Stimulated activated CD4-positive, alpha-beta T cell treated with anti-CD3 and anti-CD28 coated beads, Interleukin-15, amount 100 ng/mL, for 1 hour (primary cell): ENCODE measurements at places on chromosomes 13 and 19.

- no peak for DNase-seq
These were observed 44.4 kb downstream of the ELF1 start for GRCh38 chr13:40974460-40975407.

DNA sequence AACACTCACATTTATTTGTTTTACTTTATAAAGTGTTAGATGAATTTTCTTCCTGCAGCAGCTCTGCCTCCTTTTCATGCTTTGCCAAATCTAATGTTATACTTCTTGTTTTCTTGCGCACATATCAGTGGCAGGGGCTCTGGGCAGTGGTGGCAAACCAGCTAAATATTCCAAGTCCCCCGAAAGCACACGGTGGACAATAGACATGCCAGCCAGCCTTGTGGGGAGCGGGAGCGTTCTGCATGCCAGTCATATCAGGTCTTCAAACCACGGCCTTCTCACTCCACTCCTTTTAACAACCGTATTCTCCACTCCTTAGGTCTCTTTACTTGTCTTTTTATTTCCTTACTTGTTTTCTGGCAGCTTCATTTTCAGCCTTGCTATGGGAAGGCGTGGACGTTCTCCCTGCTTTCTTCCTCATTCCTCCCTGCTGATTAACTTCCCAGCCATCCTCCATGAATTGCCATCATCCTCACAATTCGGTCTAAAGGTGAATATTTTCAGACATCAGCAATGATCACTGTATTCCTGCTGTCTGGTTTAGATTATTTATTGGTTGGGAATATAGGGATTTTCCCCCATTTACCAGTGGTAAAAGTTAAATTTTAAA is 77.1 kb upstream of the WASF3 start:
- no peak for DNase-seq

- DNase-seq = no peak
These were observed 72.1 kb downstream of the KLF12 start for GRCh38 chr13:74061926-74062595.

DNA sequence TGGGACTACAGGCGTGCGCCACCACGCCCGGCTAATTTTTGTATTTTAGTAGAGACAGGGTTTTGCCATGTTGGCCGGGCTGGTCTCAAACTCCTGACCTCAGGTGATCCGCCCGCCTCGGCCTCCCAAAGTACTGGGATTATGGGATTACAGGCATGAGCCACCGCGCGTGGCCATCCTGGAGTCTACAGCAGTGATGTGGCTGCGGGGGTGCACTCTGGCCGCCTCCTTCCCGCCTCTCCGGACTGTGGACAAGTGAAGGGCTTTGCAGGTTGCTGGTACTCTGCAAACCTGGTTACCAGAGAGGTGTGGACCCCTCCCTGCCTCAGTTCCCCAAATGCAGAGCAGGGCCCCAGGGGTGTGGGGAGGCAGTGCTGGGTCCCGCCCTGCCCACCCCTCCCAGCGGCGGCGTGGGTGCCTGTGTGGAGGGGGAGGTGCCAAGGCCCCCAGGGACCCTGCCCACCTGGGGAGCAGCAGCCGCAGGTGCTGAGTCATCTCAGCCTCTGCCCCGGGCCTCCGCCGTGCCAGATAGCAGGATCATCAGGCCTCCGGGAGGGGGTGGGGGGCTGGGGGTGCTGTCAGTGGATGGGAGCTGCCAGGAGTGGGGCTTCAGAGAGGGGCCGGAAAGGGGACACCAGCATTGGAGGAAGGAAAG is 23.1 kb downstream of the ARID3A start:
- no peak for DNase-seq

GRCh38 chr13:104270731-104271130 is 1204.5 kb upstream of the SLC10A2 start:
- DNase-seq = no peak

DNA sequence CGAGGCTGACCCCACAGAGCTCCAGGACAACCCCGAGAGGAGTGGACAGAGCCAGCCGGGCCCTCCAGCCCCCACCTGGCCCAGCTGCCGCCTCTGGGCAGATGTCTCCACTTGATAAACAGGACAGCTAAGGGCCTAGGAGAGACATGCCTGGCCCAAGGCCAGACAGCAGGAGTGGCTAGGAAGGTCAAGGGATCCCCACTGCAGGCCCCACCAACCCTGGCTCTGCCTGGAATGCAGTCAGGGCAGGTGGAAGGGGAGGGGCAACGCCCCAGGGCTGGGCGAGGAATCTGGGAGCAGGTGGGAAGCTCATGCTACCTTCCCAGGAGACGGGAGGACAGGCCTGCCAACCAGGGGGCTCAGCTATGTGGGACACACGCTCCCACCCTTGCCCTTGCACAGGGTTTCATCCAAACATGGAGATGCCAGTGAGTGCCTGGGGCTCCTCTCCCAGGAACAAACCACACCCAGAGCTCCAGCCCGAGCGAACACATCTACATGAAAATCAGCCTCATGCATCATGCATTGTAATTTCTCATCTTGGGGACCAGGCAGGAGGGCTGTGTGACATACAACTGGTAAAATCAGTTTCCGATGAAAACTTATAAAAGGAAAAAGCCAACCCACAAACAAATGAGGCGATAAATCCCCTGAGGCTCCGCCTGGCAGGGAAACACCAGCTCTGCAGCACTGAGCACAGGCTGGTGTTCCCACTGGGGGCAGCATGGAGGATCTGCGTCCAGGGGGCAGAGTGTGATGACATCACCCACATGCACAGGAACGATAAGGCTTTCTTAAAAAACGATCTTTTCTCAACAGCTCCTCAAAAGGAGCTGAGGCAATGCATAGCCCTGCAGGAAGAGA is 25.0 kb downstream of the SH3GL1 start:
- DNase-seq = no peak

DNA sequence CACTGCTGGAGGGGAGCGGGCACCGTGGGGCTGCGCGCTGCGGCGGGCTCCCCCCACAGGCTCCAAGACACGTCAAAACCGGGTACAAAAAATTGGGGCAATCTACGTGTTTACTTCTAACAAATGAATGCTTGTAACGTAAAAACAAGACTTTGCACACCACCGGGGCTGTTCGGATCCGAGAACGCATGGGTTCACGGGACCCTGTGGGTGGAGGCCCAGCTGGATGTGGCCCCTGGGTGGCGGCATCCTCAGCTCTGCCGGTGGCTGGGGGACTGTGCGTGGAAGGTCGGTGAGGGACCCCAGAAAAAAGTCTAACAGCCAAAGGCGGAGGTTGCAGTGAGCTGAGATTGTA is 10.3 kb upstream of the SLC7A10 start:
- DNase-seq = no peak

DNA sequence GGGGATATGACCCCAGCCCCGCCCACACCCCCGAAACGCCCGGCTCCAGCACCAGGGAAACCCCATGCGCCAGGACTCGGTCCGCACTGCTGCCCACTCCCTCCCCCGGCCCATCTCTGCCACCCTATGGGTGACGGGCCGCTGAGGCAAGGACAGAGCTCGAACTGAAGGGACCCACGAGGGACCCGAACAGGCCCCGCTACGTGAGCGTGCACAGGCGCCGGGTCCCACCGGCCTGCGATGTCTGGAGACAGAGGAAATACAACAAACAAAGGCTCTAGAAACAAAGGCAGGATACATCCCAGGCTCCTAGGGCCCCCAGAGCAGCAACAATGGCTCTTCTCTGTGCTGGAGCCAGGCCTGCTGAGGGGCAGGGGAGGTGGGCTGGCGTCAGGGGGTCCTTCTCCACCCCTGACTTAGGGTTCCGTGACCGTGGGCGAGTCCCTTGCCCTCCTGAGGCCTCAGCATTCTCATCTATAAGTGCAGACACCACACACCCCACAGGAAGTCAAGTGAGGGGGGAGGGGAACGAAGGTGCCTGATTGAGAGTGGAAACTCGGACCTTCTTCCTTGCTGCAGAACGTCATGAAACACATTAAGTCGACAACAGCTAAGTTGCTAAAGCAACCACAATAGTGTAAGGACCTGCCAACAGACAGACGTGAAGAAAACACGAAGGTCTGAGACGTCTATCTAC is 3.1 kb downstream of the ABHD17A start:
- peak; percentile 63 for DNase-seq

GRCh38 chr13:33710924-33711323 is 107.0 kb upstream of the RFC3 start:
- no peak for DNase-seq

GRCh38 chr13:108315273-108315672 is 45.8 kb downstream of the TNFSF13B start:
- DNase-seq = no peak

GRCh38 chr13:28140433-28141125 is 2.2 kb downstream of the PAN3 start:
- DNase-seq = no peak

- DNase-seq = no peak
These were observed at the start of gene MIDN for GRCh38 chr19:1248139-1248785. Gene MIDN, plus strand, starts transcription at chr19:1248583. Its CDS starts 1,714 bp downstream, at chr19:1250297.

- DNase-seq = no peak
These were observed 12.6 kb downstream of the ZNF888 start for GRCh38 chr19:52910648-52911047.

- DNase-seq = no peak
These were observed 86.5 kb downstream of the RFC3 start for GRCh38 chr13:33904431-33904830.

GRCh38 chr19:43337737-43338136 is 15.7 kb upstream of the CD177 start:
- no peak for DNase-seq

GRCh38 chr13:107034236-107034872 is 466.4 kb upstream of the ARGLU1 start:
- no peak for DNase-seq

DNA sequence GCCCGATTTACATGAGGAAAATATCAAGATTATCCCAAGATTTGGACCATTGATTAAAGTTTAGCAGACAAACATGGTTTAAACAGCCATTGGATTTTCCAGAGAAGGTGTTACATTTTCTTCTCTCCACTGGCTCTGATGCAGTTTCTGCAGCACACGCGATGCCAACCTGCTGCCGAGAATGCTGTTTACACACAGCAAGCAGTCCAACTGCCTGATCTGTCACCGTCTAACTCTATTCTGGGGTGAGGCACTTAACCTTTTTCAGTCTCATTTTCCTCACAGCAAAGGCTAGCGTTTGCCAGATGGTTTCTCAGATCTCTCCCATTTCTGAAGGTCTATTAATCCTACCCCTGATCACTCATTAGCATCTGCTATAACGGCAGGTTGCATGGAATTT is 763.5 kb upstream of the GPC6 start:
- DNase-seq = no peak

- DNase-seq = peak; percentile 79
These were observed 7.5 kb upstream of the LRFN1 start for GRCh38 chr19:39328046-39328705.

DNA sequence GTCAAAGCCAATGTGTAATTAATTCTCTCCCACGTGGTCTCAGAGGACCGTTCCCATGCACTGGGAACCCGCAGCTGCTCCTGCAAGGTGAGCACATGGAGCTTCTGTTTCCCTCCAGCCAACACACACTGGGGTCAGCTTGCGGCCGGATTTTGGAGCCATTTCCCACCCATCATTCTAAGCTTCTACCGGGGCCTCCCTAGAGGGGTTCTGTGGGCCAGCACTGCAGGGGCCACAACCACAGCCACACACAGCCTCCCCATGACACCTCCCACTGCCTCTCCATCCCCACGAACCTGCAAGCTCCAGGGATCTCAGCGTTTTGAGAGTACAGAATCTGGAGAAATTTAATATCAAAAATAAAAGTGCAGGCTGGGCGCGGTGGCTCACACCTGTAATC is 120.7 kb upstream of the SOX1 start:
- DNase-seq = no peak

GRCh38 chr13:35768073-35768472 is 291.6 kb upstream of the MAB21L1 start:
- DNase-seq = no peak

GRCh38 chr13:61286148-61286745 is 129.4 kb downstream of the PCDH20 start:
- no peak for DNase-seq

DNA sequence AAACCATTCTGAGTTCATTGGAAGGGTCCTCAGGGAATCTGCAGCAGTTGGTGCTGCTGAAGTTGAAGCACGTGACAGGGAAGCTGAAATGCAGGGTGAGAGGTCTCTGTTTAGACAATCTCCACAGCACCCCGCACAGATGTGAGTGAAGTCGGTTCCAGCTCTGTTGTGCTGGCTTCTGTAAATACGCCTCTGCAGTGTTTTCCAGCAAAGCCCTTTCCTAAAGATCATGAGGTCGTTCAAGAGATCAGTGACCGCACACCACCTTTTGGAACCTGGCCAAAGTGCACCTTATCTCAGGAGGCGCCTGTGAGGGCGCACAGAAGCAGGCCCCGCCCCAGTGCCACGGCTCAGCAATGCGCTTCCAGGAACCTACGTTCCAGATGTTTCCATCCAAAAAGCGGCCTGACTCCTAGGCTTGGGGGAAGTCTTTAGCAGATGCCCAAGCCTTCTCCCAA is 10.8 kb downstream of the CUL4A start:
- DNase-seq = no peak

DNA sequence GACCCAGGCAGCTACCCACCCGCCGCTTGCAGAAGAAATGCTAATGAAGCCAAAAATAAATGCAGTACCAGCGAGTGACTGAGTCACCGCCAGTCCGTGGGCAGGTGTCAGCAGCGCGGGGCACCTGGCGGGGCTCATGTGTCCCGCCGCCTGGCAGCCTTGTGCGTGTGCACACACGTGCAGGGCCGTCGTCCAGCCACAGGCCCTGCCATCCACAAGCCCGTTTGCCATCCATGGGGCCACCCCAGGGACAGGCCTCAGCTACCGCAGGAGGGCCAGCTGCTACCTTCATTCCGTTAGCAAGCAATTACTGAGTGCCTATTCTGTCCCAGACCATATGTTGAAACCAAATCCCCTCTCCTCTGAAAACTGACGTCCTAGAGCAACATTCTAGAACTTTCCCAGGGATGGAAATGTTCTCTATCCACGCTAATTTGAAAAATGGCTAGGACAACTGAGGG is 20.5 kb downstream of the NCAN start:
- DNase-seq = no peak

DNA sequence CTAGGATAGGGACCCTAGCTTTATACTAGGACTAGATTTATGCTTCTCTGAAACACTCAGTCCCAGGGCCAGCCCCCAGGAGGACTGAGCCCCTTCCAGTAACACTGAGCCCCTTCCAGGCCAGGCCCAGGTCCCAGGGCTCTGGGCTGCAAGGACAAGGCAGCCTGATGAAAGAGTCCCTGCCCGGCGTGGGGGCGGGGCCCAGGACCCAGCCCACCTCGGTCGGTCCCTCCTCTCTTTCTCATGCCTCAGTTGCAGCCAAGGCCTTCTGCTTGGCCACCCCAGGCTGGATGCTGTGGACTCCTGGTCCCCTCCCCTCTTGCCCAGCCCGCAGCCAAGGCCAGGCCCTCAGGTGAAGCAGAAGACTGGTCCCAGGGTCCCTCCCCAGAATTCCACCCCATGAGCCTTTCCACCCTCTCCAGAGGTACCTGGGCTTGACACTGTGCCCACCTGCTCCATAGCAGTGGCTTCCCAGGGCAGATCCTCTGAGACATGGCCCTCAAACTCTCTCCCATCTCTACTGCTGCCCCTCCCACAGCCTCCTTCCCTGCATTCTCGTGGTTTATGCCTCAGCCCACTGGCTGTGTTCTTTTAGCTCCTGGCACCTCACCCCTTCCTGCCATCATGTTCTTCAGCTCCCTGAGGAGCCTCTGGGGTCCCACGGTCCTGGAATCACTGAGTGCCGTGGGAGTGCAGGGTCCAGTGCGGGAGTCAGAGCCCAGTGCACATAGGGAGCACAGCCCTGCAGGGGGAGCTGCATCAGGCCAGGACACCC is 53.6 kb upstream of the C1QTNF9B start:
- no peak for DNase-seq
